ENCODE measurements at places on chromosomes 16 and 17.

- DNase-seq, result no peak
These were observed 21.9 kb downstream of the CNGB1 start for GRCh38 chr16:57949013-57949412.

- no peak for DNase-seq
These were observed 5.1 kb downstream of the BAHCC1 start for GRCh38 chr17:81400154-81400977.

DNA sequence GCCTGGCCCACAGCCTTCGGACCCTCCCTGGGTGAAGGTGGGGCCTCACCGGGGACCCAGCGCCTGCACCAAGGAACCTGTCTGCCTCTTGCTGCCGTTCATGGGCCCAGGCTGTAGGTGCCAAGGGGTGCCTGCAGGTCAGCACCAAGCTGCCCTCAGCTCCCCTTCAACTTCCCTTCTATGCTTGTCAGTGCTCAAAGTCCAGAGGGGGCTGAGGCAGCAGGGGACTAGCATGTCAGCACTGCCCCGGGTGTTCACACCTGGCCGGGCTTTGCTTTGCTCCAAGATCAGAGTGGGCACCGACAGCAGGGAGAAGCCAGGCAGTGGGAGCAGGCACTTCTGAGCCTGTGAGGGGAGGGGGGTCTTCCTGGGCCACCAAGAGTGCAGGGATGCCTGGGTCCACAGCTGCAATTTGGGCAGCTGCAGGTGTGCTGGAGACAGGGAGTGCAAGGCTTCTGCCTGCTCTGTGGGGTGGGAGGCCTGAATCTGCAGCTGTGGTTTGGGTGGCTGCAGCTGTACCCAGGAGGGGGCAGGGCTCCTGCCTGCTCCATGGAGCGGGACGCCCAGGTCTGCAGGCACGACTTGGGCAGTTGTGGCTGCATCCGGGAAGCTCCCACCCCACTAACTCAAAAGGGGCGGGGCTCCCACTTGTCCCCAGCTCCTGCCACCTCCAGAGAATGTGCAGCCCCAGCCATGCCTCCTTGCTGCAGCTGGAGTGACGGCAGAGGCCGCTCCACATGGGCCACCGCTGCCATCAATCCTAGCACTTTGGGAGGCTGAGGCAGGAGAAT lies 27.6 kb upstream of the PRM1 start:
- DNase-seq, result no peak

- DNase-seq, result no peak
These were observed 637 bp downstream of the DHRS11 start for GRCh38 chr17:36592316-36592715.

- no peak for DNase-seq
These were observed 4.6 kb downstream of the PLCD3 start for GRCh38 chr17:45127548-45128300.
